Activated B cell treated with CpG ODN at 0.5 μM for 24 hours (primary cell): ENCODE measurements at places on chromosomes 5 and 9.
A peak's percentile ranks its signal among the peaks of the same experiment; 100 is the strongest.

GRCh38 chr5:14155075-14155474, 11.9 kb downstream of the TRIO start:
- no peaks in the 10 kb centered on the region for H3K27me3 ChIP-seq
- H3K4me3 ChIP-seq, result no peak overlapping the region
- no peaks in the 10 kb centered on the region for H3K36me3 ChIP-seq
- no peak overlapping the region for H3K27ac ChIP-seq
- H3K4me1 ChIP-seq, result peaks cover 33% of the 10 kb centered on the region

DNA sequence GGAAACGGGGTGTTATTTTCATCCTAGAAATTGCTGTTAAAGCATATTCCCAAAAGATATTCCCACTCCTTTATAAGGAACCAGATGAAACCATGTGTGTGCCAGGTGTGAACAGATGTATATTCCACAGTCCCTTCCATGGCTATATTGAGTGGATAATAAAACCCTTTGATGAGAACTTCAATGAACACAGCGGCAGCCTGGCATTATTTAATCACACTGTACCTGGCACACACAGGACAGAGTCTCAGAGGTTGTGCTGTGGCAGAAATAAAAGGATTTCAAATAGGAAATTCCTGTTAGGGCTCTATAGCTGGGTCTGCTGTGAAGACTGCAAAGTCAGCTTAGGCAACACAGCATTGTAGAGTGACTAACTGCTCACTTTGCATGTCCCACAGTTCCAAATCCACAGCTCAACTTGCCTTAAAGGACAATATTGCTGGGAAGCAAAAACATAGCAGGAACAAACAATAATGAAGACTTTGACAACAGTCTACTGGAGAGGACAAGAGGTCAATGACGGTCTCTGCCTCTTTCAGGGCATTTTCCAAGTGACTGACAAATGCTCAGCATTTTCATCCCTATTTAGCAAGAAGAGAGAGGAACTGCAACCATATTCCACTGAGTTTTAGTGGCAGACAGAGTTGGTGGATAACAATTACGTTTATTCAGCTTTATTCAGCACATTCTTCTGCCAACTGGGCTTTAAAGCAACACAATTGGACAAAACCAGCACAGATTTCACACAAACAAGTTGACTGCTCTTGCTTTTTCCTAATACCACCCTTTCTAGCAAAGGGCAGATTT, 255.7 kb upstream of the RGMB start:
- H3K27ac ChIP-seq, result no peak overlapping the region
- no peaks in the 10 kb centered on the region for H3K4me1 ChIP-seq
- H3K36me3 ChIP-seq, result no peaks in the 10 kb centered on the region

DNA sequence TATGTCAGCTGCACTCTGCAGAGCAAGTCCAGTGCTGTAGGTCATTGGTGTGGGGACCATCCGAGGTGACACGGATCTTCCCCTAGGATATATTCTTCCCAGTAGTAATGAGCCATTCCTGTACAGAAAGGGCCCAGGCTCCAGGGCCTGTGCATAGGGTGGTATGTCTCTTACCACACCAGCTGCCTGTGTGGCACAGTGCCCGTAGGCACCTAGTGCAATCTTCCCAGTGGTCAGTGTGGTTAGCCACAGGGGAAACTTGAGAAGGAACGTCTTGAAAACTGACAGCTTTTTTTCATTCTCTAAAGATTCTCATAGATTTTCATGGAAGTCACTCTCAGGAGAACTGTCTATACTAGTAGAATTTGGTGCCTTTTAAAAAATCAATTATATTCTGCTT, 39.8 kb downstream of the CYSTM1 start:
- no peak for DNase-seq
- no peak overlapping the region for H3K27ac ChIP-seq
- no peaks in the 10 kb centered on the region for H3K36me3 ChIP-seq

DNA sequence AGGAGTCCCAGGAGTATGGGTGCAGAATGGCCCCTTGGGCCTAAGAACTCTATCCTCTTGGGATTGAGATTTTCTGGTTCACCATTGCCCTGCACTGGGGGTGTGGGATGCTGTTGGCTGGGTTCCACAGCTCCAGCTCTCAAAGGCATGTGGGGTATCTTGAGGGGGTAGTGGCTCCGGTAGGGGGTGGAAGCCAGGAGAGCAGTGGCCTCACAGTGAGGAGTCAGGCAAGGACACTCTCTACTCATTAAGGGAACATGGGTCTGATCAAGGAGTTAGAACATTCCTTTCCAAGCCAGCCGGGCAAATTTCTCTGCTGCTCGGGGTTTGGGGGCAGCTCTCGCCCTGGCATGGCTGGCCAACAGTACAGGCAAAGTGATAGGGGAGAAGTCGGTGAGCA, 33.0 kb downstream of the LARP1 start:
- H3K4me3 ChIP-seq, result no peak overlapping the region
- H3K27ac ChIP-seq, result peak overlapping the region; percentile 32
- peaks cover 42% of the 10 kb centered on the region for H3K36me3 ChIP-seq
- H3K27me3 ChIP-seq, result no peaks in the 10 kb centered on the region
- DNase-seq, result no peak
- peaks cover 79% of the 10 kb centered on the region for H3K4me1 ChIP-seq

GRCh38 chr9:76191493-76191892, 202.7 kb downstream of the RFK start:
- H3K27ac ChIP-seq, result no peak overlapping the region
- H3K27me3 ChIP-seq, result no peaks in the 10 kb centered on the region
- no peak for DNase-seq
- no peak overlapping the region for H3K4me3 ChIP-seq
- H3K4me1 ChIP-seq, result no peaks in the 10 kb centered on the region

DNA sequence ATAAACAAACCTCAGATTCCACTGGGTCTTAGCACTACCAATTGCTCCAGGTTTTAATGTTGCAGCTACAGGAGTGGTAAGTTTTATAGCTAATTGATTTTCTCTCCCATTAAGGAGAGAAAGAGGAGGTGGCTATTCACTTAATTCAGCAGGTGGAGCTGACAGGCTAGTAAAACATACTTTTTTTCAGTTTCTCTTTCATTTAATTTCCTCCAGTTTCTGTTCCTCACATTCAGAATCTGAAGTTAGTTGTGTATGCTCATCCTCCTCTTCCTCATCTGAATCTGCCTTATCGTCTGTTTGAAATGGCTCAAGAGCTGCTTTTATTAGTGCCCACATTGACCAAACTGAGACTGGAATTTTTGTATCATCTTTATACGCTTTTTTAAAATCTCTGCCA, 98.0 kb downstream of the PLPPR1 start:
- H3K27ac ChIP-seq, result no peak overlapping the region
- H3K4me1 ChIP-seq, result no peaks in the 10 kb centered on the region
- no peak overlapping the region for H3K4me3 ChIP-seq
- no peaks in the 10 kb centered on the region for H3K27me3 ChIP-seq

GRCh38 chr5:116135344-116135743, 50.5 kb downstream of the COMMD10 start:
- H3K4me1 ChIP-seq, result peaks cover 15% of the 10 kb centered on the region
- no peak overlapping the region for H3K4me3 ChIP-seq
- no peak overlapping the region for H3K27ac ChIP-seq
- peaks cover 15% of the 10 kb centered on the region for H3K36me3 ChIP-seq

DNA sequence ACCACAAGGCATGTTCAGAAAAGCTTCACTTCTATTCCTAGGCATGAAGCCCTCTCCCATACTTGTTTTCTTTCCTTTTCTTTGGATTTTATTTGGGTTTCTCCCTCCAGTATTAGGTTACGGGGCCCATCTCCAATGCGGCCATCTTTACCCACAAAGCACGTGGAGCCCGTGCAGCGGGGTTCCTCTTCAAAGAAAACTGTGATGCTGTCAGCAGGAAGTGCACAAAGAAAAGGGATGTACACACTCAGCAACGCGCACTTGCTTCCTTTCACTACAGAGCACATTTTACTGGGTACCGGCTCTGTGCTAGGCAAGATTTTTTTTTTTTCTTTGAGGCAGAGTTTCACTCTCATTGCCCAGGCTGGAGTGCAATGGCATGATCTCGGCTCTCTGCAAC, 106.6 kb downstream of the COL23A1 start:
- no peak overlapping the region for H3K4me3 ChIP-seq
- H3K36me3 ChIP-seq, result no peaks in the 10 kb centered on the region
- H3K27ac ChIP-seq, result no peak overlapping the region
- no peaks in the 10 kb centered on the region for H3K4me1 ChIP-seq
- peaks cover 15% of the 10 kb centered on the region for H3K27me3 ChIP-seq
- no peak for DNase-seq

DNA sequence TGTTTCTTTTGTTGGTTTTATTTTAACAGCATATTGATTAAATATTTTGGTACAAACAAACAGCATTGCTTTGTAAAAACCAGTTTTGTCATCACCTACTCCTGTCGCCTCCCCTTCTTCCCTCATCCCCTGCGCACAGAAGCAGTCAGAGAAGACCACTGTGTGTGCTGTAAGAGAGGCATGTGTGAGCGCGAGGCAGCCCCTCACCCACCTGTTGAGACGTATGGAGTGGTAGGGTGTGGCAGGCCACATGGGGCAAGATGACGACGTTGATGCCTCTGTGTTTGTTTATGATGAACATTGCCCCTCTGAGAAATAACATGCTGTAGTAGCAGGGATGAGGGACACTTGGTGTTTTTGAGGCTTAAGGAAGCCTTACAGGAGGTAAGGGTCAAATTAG, 71.3 kb downstream of the GPR21 start:
- no peak for DNase-seq
- no peaks in the 10 kb centered on the region for H3K27me3 ChIP-seq
- H3K36me3 ChIP-seq, result peaks cover 87% of the 10 kb centered on the region
- peaks cover 9% of the 10 kb centered on the region for H3K4me1 ChIP-seq
- H3K4me3 ChIP-seq, result no peak overlapping the region
- peak overlapping the region; percentile 68 for H3K27ac ChIP-seq

DNA sequence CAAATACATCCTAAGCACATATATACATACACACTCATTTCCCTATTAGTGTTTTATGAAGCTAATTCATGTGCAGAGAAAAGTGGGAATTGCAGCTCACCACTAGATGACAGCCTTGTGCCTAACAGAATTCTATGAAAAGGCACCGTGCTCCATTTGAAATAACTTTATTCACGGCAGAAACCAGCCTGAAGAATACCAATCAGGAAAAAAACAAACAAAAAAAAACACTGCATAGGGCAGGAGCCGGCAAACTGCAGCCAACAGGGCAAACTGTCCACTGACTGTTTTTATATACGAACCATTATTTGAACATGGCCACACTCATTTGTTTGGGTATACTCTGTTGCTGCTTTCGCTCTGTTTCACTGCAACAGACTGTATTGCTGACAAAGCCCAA, 33.6 kb downstream of the ERMP1 start:
- no peak overlapping the region for H3K27ac ChIP-seq
- peaks cover 33% of the 10 kb centered on the region for H3K36me3 ChIP-seq
- H3K4me1 ChIP-seq, result no peaks in the 10 kb centered on the region
- no peak overlapping the region for H3K4me3 ChIP-seq

- H3K27ac ChIP-seq, result no peak overlapping the region
- no peak for DNase-seq
- peaks cover 10% of the 10 kb centered on the region for H3K36me3 ChIP-seq
These were observed 138.9 kb downstream of the RGS3 start for GRCh38 chr9:113602126-113603047.

- peaks cover 2% of the 10 kb centered on the region for H3K36me3 ChIP-seq
- peaks cover 39% of the 10 kb centered on the region for H3K4me1 ChIP-seq
- peak overlapping the region; percentile 94 for H3K4me3 ChIP-seq
- no peaks in the 10 kb centered on the region for H3K27me3 ChIP-seq
- peak; percentile 69 for DNase-seq
- peak overlapping the region; percentile 86 for H3K27ac ChIP-seq
These were observed 83.9 kb downstream of the SLC1A3 start for GRCh38 chr5:36690041-36690961.

DNA sequence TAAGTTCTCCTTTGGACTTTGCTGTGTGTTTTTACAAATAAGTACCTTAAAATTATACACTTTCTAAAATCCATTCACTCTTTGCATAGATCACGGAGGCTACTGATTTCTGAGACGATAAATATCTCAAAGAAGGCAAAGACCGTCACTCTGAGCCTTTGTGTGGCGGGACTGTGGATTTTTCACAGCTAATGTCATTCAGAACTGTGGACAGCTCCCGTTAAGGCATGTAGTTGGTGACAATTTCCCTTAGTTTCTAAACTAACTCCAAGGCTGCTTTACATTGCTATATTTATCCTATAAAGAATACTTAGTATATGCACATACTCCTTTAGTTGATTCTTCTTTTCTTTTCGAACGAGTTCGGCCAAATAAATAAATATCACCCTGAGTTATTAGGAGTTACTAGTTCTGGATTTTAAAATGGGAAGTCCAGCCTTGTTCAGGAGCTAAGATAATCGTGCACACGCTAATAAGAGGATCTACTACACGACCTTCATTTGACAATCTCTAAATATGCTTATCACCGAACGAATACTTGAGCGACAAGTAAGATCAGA, 1.8 kb downstream of the HCN1 start:
- H3K36me3 ChIP-seq, result no peaks in the 10 kb centered on the region
- H3K27me3 ChIP-seq, result peaks cover 9% of the 10 kb centered on the region
- H3K4me1 ChIP-seq, result no peaks in the 10 kb centered on the region
- DNase-seq, result no peak

DNA sequence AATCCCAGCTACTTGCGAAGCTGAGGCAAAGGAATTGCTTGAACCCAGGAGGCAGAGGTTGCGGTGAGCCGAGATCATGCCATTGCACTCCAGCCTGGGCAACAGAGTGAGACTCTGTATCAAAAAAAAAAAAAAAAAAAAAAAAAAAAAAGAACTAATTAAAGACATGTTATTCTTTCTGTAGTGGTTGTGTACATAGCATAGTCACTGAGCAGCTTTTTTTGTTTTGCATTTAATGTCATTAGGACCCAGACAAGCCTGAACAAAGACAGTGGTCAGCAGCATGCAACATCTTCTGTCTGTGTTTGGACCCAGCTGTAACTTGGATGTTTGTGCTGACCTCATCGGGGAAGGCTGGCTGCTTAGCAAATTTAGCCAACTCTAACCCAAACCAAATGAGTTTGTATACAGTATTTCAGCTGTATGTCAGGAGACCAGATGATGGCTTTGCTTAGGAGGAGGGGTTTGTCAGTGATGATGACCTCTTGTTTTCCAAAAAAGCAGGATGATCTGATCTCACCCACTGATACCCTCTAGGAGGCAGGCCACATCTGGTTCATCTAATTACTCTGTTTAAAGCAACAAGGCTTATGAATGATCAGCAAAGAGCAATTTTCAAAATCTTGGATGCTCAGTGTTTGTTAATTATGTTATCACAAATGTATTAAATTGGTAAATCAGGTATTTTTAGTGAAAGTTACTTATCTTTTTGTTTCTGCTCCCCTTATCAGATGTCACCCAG, 39.5 kb downstream of the SNCAIP start:
- no peak overlapping the region for H3K4me3 ChIP-seq
- no peaks in the 10 kb centered on the region for H3K36me3 ChIP-seq
- no peak overlapping the region for H3K27ac ChIP-seq
- no peak for DNase-seq
- H3K27me3 ChIP-seq, result no peaks in the 10 kb centered on the region

DNA sequence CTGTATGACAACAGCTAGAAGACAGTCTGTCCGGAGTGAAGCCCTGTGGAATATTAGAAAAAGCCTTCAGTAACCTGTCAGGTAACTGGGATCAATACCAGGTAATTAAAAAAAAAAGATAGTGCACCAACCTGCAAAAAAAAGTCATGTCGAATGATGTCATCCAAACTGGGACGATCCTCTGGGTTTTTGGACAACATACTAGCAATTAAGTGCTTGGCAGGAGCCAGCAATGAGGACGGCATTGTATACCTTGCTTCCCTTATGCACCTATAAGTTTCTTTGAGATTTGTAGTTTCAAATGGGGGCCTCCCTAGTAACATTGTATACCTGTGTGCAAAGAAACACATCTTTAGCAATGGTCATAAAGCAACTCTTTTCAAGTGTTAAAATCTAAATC, 2.8 kb downstream of the PLK2 start:
- H3K27me3 ChIP-seq, result no peaks in the 10 kb centered on the region
- H3K4me3 ChIP-seq, result no peak overlapping the region
- H3K4me1 ChIP-seq, result peaks cover 12% of the 10 kb centered on the region
- DNase-seq, result no peak
- no peak overlapping the region for H3K27ac ChIP-seq
